ENCODE measurements at places on chromosomes 4 and X.

DNA sequence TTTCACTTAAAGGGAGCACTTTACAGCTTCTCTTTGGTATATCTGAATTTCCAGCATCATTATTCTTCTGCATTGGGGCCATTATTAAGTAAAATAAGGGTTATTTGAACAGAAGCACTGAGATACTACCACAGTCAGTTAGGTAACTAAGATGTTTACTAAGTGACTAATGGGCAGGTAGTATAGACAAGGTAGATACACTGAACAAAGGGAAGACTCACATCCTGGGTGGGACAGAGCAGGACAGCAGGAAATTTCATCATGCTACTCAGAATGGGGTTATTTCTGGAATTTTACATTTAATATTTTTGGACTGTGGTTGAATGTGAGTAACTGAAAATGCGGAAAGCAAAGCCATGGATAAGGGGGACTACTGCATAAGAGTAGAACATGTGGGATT, 316.0 kb downstream of the CCSER1 start:
- DNase-seq = no peak

DNA sequence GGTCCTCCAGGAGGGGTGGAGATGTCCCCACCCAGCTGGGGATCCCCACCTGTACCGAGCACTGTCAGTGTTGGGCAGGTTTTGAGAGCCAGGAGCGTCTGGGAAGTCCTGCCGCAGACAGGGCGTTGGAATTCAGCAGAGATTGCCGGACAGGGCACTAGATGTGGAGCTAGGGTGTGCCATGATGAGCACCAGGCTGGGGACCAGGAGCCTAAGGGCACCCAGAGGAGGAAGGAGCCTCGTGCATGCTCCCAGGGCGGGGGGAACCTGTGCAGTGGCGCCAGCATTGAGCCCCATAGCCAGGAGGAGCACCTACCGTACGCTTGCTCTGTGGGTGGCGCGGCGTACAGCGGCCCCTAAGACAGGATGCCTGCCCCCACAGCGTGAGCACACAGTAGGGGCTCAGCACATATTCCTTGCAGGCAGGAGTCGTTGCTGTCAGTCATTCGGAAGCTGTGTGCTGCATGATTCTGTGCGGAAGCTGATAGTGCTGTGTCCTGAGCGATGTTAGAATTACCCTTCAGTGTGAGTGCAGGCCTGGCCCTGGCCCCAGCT, 18.8 kb upstream of the TADA2B start:
- DNase-seq = no peak

GRCh38 chr4:7124689-7125442, 57.0 kb upstream of the GRPEL1 start:
- DNase-seq = no peak

DNA sequence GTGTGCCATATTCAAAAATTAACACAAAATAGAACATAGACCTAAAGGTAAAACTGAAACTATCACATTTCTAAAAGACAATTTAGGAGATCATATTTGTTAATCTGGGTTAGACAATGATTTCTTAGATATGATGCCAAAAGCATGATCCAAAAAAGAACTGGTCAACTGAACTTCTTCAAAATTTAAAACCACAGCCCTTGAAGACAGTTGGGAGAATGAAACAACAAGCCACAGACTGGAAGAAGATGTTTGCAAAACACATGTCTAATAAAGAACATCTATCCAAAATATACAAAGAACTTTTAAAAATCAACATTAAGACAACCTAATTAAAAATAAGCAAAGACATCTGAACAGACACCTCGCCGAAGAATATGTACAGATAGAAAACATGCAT, 19.5 kb downstream of the COMMD8 start:
- DNase-seq = no peak

DNA sequence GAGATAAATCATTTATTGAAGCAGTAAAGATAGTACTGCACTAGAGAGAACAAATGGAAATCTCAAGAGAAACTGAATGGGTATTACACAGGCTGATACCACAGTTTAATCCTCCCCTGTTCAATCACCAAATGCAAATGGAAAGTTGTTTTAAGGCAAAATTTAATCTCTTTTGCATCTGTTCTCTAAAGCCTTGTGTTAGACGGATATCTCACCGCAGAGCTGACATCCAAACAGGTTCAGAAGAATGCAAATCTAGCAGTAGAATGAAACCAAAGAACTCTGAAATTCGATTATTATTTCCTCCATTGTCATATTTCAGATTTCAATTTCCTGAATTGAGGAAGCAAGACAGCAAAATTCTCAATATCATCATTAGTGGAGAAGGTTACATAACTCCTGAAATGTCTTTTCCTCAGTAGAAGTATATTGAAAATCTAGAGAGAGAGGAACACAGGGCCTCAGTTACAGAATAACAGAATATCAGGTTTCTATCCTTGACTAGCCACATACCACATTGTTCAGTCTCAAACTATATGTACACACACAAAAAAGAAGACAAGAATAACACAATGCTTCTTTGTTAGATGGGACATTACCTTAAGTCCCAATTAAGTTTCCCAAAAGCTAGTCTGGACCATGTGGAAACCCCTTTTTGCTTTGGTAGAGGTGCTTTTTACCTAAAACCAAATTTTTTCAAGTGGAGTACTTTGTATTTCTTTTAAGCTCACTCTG, 94.1 kb upstream of the BANK1 start:
- no peak for DNase-seq

DNA sequence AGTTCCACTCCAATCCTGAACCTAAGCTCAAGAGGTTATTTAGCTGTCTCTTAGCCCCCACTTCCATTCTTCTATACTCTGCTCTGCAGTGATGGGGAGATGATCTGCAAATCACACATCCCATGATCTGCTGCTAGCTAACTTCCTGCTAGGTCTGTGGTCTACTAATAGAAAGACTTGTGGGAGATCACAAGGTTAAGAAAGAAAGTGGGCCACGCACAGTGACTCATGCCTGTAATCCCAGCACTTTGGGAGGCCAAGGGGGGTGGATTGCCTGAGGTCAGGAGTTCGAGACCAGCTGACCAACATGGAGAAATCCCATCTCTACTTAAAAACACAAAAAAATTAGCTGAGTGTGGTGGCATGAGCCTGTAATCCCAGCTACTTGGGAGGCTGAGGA, 471.1 kb upstream of the NWD2 start:
- DNase-seq = no peak

- no peak for DNase-seq
These were observed 13.1 kb upstream of the RNF212 start for GRCh38 chr4:1126506-1126905.

DNA sequence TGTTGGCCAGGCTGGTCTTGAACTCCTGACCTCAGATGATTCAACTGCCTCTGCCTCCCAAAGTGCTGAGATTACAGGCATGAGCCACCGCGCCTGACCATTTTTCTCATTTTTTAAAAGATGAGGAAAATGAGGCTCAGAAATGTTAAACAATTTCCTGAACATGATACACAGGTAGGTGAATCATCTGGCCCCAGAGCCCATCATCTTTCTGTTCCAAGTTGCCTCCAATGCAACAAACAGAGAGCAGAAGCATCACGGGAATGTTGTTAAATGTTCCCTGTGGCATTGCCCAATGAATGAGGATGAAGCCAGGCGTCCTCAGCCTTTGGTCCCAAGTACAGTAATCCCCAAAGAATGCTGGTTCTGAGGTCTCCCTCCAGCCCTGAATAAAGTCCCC, 31.3 kb upstream of the ANXA5 start:
- no peak for DNase-seq

- no peak for DNase-seq
These were observed 523.0 kb downstream of the ANKRD50 start for GRCh38 chr4:124189545-124189944.

DNA sequence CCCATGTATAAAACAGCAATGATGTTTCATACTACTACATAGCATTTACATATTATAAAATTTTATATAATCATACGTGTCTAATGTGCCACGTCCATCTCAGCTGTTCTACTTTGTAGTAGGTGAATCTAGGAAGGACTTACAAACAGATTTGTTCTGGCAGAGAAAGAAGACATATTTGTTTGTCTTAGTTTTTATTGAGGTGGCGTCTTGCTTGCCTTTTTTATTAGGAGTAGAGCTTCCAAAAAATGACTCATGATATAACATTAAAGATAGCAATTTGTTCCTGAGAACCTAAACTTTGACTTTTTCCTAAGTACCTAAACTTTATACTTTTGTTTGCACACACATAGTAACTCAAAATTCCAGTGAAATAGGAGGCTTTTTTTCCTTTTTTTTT, 64.6 kb downstream of the CLDN22 start:
- no peak for DNase-seq

DNA sequence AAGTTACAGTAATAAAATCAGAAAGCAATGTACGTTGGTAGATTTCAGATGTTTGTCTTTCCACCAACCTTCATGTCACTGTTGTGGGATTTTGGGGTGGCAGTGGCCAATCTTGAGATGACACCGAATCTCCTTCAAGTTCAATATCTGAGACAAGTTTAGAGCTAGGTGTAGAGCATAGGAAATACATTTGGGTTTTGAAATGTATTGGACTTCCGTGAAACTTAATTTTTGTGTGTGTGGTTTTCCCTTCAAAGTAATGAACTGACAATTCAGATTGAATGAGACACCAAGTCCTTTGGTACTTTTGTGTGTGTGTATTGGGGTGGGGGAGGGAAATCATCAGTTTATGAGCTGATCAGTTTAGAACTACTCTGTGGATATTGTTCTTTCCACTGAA, 1.8 kb downstream of the WDR44 start:
- DNase-seq = no peak

- no peak for DNase-seq
These were observed 212.8 kb upstream of the PACRGL start for GRCh38 chr4:20487446-20487845.

DNA sequence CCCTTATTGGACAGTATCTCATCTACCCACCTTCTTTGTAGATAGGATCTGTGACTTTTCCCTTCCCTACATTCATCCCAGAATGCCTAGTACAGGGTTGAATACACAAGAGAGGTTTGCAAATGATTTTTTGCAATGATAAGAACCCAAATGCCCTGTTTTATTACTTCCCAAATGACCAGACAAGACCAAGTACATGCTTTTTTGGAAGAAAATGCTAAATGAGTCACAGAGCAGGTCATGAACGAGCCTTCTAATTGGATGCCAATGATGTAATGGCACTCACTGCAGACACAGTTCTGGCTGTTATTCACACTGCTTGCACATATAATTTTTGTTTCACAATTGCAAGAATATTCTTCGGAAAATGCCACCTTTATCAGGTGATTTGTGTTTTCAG, 17.8 kb upstream of the GABRQ start:
- no peak for DNase-seq

DNA sequence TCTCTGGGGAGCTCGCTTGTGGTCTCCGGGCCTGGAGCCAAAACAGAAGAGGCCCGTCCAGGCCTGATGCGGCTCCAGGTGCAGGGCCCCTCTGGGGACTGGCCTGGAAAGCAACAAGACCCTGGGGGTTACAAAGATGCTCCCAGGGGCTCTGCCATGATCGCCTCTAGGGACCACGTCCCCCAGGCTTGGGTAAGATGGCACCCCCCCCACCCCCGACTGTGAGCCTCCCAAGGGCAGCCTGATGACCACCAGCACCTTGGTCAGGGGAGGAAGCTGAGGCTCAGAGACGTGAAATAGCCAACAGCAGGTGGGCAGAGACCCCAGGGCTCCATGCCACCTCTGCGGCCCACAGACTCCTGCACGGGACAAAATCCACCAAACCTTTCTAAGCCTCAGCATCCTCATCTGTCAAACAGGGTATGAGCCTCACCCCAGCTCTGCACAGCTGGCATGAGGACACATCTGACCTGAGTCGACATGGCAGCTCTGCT, 25.4 kb downstream of the C4orf50 start:
- DNase-seq = no peak
